ENCODE measurements at places on chromosomes 13 and 19. TPM values are rescaled to one million over a fixed set of nuclear protein-coding genes. Genes with fewer than 3 reads are reported as not detected.
A peak's percentile ranks its signal among the peaks of the same experiment; 100 is the strongest.

Gene FFAR1
- 0.16 TPM for total RNA-seq

DNA sequence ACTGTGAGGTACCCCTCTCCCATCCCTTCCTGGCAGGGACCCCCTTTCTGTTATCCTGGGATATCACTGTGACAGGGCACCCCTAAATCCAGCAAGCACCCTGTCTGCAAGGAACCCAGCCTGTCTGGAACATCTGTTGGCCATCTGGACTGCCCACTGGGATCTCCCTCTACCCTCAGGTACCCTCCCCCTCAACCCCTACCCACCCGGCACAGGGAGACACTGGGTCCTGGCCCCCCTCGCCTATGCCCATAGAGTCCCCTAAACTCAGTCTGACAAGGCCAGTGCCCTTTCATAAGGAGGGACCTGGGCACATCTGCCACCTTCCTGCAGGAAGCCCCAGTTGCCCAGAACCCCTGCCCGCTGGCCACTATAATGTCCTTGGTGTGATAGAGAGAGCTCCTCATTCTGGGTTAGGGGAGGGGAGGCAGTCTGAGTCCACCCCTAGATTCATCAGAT is 2.8 kb upstream of the SLC27A5 start:
- peaks cover 34% of the 10 kb centered on the region for H3K36me3 ChIP-seq
- H3K4me1 ChIP-seq = peaks cover 47% of the 10 kb centered on the region
- H3K27me3 ChIP-seq = no peaks in the 10 kb centered on the region
- no peak overlapping the region for H3K27ac ChIP-seq
- H3K4me3 ChIP-seq = peak overlapping the region; percentile 43

DNA sequence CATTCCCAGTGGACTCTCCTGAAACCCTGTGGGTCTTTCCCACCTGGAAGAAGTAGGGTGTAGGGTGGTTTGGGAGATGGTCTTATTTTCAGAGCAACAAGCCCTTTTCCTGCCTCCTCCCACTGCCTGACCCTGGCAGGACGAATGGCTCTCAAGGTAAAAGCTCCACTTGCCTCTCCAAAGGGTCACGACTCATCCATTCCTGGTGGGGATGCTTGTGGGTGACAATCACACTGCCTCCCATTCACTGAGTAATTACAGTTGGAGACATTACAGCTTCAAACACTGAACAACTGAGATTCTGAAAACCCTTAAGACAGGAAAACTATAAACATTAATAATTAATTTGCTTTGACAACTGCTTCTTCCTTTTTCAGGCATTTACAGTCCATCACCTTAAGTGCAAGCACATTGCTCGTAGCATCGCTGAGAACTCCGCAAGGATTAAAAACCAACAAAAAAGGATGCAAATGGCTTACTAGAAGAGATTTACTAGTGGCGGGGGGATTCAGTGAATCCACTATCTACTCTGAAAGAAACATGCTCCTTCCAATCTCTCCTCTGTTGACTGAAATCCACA is 199.6 kb upstream of the IRS2 start:
- H3K4me1 ChIP-seq = no peaks in the 10 kb centered on the region
- H3K4me3 ChIP-seq = no peak overlapping the region
- H3K27ac ChIP-seq = no peak overlapping the region
- no peaks in the 10 kb centered on the region for H3K27me3 ChIP-seq

- no peaks in the 10 kb centered on the region for H3K36me3 ChIP-seq
- peak overlapping the region; percentile 82 for H3K27ac ChIP-seq
- peaks cover 62% of the 10 kb centered on the region for H3K4me1 ChIP-seq
- peak overlapping the region; percentile 51 for H3K4me3 ChIP-seq
These were observed 872 bp downstream of the HOMER3 start for GRCh38 chr19:18939922-18940768.

GRCh38 chr13:50025436-50025835 is 10.2 kb downstream of the KCNRG start:
- H3K4me1 ChIP-seq = peaks cover 6% of the 10 kb centered on the region
- H3K27me3 ChIP-seq = no peaks in the 10 kb centered on the region
- peaks cover 26% of the 10 kb centered on the region for H3K36me3 ChIP-seq
- H3K27ac ChIP-seq = no peak overlapping the region
- no peak overlapping the region for H3K4me3 ChIP-seq

Gene TEX26
- total RNA-seq = not detected

DNA sequence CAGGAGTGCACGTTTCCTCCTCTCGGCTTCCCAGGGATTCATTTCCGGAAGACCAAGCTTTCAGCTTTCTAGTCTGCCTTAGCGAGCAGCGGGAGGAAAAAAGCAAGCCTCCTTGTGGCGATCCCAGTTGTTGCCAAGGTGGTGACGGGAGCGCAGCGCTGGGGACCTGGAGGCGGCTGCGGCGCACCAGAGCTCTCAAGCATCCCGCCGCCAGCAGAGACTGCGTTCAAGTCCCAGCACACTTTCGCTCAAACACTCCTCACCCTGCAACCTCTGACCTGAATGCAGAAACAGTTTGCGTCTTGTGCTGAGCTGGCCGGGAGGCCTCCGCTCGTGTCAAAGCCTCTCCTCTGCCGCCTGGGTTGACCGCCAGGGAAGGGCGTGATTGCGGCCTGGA is 4.9 kb downstream of the GSX1 start:
- no peaks in the 10 kb centered on the region for H3K36me3 ChIP-seq
- no peak overlapping the region for H3K27ac ChIP-seq
- DNase-seq = no peak
- no peak overlapping the region for H3K4me3 ChIP-seq
- peaks cover 96% of the 10 kb centered on the region for H3K27me3 ChIP-seq

GRCh38 chr19:4376028-4376670 is 24.2 kb downstream of the SH3GL1 start:
- H3K27me3 ChIP-seq = no peaks in the 10 kb centered on the region
- H3K36me3 ChIP-seq = peaks cover 44% of the 10 kb centered on the region
- no peak overlapping the region for H3K4me3 ChIP-seq
- peaks cover 89% of the 10 kb centered on the region for H3K4me1 ChIP-seq

Gene ATP4B
- 0.43 TPM for total RNA-seq

GRCh38 chr19:4744451-4745174 is 21.0 kb upstream of the DPP9 start:
- H3K27me3 ChIP-seq = peaks cover 28% of the 10 kb centered on the region
- H3K4me1 ChIP-seq = no peaks in the 10 kb centered on the region
- DNase-seq = no peak

DNA sequence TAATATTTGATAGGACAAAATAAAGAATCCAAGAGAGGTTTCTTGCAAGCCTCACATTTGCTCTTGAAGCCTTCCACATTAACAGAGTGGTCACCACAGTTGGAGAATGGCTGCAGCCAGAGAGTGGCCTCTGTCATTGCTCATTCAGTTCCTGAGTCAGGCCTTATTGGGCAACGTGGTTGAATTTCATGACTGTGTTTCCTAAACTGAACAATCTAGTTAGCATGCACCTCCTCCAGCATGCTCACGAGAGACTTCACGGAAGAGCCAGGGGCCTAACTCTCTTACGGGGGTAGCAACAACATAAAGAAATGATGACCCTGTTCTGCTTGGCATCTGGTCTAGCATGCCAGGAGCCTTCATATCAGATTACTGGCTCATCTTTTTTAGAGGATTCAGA is 9.6 kb upstream of the UBL3 start:
- H3K36me3 ChIP-seq = no peaks in the 10 kb centered on the region
- H3K4me1 ChIP-seq = peaks cover 5% of the 10 kb centered on the region
- H3K27me3 ChIP-seq = no peaks in the 10 kb centered on the region
- H3K4me3 ChIP-seq = no peak overlapping the region

- H3K4me1 ChIP-seq = no peaks in the 10 kb centered on the region
- no peaks in the 10 kb centered on the region for H3K36me3 ChIP-seq
- no peak for DNase-seq
- H3K27ac ChIP-seq = no peak overlapping the region
These were observed 217.2 kb upstream of the HTR2A start for GRCh38 chr13:47114030-47114429.

Gene FSD1
- total RNA-seq = 2.0 TPM

- peaks cover 13% of the 10 kb centered on the region for H3K36me3 ChIP-seq
- H3K4me1 ChIP-seq = peaks cover 55% of the 10 kb centered on the region
- no peak overlapping the region for H3K4me3 ChIP-seq
- peak overlapping the region; percentile 80 for H3K27ac ChIP-seq
- H3K27me3 ChIP-seq = no peaks in the 10 kb centered on the region
- no peak for DNase-seq
These were observed 4.7 kb downstream of the ALOX5AP start for GRCh38 chr13:30739761-30740642.

DNA sequence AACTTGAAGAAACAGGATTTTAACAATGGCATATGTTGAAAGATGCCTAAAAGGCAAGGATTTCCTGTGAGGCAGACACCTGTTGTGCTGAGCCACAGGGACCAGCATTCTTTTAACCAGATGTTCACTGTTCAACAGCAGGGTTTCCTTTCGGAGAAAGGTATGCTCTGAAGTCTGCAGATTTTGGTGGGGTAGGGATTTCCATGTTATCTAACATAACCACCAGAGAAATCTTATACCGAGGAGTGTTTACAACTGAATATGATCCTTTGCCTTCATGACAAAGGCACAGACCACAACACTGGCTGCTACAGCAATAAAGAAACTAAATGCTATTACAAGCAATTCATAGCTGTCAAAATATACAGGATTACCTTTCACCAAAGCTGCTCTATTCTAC is 48.1 kb downstream of the MPHOSPH8 start:
- H3K27me3 ChIP-seq = no peaks in the 10 kb centered on the region
- H3K4me1 ChIP-seq = no peaks in the 10 kb centered on the region
- no peaks in the 10 kb centered on the region for H3K36me3 ChIP-seq
- DNase-seq = no peak

DNA sequence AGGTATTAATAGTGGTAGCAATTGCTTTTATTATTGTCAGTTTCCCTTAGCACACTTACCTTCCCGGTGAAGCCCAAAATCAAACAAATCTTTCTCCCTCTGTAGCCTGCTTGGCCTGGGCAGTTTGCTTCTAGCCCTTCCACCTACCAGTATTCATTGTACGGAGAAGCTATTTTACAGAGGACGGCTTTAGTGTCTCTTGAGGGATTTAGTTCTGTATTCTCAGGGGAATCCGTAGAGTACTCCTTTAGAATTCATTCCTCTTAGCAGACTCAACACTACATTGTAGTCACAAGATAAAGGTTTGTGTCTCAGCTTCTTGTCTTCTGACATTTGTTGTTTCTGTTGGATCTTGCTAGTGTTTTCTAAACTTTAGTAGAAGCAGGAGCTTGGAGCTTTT is 24.1 kb upstream of the WTIP start:
- no peak overlapping the region for H3K4me3 ChIP-seq
- peaks cover 100% of the 10 kb centered on the region for H3K36me3 ChIP-seq
- H3K4me1 ChIP-seq = no peaks in the 10 kb centered on the region
- H3K27me3 ChIP-seq = no peaks in the 10 kb centered on the region
- no peak overlapping the region for H3K27ac ChIP-seq

DNA sequence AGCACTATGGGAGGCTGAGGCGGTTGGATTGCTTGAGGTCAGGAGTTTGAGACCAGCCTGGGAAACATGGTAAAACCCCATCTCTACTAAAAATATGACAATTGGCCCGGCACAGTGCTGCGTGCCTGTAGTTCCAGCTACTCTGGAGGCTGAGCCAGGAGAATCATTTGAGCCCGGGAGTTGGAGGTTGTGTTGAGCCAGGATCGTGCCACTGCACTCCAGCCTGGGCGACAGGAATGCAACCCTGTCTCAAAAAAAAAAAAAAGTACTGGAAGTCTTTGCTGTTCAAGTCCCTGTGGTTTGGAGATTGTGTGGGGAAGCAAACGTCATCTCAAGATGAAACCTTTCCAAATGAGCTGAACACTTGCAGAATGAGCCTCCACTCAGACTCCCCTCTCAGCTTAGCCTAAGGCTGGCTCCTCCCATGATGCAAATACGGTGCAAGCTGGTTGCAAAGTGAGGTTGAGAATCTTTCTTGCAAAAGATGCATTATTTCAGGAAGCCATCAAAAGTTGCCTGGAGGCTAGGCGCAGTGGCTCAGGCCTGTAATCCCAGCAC is 46.2 kb downstream of the MYO9B start:
- H3K27ac ChIP-seq = no peak overlapping the region
- no peak for DNase-seq
- H3K27me3 ChIP-seq = no peaks in the 10 kb centered on the region
- peaks cover 100% of the 10 kb centered on the region for H3K4me1 ChIP-seq
- H3K36me3 ChIP-seq = no peaks in the 10 kb centered on the region

- peaks cover 11% of the 10 kb centered on the region for H3K4me1 ChIP-seq
- no peak for DNase-seq
- H3K36me3 ChIP-seq = no peaks in the 10 kb centered on the region
- no peak overlapping the region for H3K4me3 ChIP-seq
- H3K27ac ChIP-seq = no peak overlapping the region
These were observed 299.3 kb downstream of the NDFIP2 start for GRCh38 chr13:79780240-79780639.
